ENCODE measurements at places on chromosomes 6 and 20. TPM values are rescaled to one million over a fixed set of nuclear protein-coding genes. Genes with fewer than 3 reads are reported as not detected.

Gene CYP39A1
- total RNA-seq: not detected

GRCh38 chr20:61896058-61896961 is 169.4 kb downstream of the TAF4 start:
- no peak for DNase-seq

DNA sequence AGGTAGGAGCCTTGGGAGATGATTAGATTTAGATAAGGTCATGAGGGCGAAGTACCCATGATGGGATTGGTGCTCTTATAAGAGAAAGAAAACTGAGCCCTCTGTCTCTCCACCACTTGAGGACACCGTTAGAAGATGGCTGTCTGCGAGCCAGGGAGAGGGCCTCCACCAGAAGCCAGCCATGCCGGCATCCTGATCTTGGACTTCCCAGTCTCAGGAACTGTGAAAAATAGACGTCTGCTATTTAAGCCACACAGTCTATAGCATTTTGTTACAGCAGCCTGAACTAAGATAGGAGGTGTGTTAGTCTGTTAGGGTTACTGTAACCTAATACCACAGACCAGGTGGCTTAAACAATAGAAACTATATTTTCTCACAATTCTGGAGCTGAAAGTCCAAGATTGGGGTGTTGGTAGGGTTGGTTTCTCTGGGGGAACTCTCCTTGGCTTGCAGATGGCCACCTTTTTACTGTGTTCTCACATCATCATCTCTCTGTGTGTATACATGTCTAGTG is 38.0 kb upstream of the ADGRF1 start:
- DNase-seq: no peak

Gene SEL1L2
- total RNA-seq: not detected

DNA sequence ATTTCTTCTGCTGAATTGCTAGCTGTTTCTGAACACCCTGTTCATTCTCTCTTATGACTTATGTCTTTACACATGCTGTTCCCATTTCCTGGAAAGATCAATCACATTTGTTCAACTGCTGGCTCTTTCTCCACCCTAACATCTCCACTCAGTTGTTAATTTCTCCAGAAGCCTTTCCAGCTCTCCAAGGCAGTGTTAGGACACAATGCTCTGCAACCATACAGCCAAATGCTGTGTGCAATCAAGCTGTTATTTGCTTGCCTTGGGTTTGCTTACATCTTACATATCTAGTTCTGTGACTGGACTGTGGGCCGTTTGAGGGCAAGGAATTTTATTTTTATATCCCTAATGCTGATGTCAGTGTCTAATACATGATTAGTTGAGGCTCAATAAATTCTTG is 24.2 kb upstream of the CITED2 start:
- DNase-seq: no peak

- DNase-seq: no peak
These were observed 24.7 kb upstream of the BLCAP start for GRCh38 chr20:37552415-37552814.

- DNase-seq: no peak
These were observed 41.0 kb downstream of the GNAS start for GRCh38 chr20:58893355-58894120.

Gene RBPJL
- total RNA-seq: not detected

DNA sequence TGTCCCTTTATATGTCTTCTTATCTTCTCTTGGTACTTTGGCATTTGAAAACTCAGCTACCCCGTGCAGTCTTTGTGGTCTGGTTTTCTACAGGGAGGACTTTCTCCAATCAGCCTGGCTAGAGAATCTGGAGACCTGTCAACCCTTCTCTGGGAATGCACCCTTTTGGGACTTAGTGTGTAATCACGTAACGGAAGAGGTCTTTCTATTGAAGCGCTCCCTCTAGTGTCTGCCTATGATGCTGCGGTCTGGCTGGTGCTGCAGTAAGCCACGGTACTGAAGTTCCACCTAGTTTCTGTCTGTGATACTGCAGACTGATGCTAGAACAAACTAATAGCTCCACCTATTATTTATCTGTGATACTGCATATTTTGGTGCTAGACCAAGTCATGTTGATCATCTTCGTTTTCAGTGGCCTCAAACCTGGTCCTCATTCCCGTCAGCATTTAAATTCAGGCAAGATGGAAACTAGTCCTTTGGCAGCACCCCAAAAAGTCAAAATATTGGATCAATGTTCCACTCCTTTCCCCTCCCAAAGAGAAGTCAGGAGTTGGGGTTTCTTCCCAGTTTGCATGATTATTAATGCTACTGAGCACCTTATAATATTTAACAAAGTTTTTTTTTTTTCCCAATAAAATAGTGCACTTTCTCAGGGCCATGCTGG is 12.5 kb upstream of the SIRPB2 start:
- DNase-seq: peak; percentile 71

- no peak for DNase-seq
These were observed 325.6 kb upstream of the EYS start for GRCh38 chr6:66032626-66033025.

GRCh38 chr6:11055127-11055627 is 11.1 kb upstream of the ELOVL2 start:
- no peak for DNase-seq

GRCh38 chr6:44906761-44907160 is 421.4 kb upstream of the RUNX2 start:
- no peak for DNase-seq

Gene BACH2
- total RNA-seq: 3.1 TPM

DNA sequence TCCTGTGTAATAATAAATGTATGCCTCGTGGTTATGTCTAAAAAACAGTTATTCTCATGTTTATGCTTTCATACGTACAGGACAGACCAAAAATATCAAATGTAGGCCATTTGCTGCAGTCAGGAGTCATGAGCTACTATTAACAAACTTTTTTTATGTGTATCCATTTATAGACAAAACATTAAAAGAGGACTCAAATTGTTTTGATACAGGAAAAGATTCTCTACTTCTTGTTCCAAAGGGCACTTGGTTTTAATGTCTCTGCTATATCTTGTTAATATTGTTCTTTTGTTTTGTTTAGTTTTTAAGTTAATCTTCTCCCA is 155.2 kb downstream of the ZDHHC14 start:
- DNase-seq: no peak

DNA sequence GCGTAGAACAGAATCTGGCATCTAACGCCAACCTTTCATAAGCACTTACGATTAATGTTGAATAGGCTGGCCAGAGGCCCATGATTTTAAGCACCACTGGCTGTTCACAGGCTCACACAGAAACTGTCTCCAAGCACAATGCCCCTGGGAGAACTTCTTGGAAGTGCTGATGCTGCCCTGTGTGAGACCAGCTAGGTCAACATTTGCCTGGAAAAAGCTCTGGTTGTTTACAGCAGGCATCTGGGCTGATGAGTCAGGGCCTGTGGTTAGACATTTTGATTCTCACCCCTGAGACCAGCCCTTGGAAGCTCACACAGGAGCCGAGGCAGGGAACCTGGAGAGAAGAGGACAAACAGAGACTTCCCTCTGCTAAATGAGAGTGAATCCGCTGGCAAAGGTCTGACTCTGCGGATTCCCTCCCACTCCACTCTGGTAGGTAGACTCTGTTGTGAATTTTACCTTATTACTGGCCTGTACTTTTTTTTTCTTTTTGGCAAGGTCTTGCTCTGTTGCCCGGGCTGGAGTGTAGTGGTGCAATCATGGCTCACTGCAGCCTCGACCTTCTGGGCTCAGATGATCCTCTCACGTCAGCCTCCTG is 6.8 kb upstream of the SULF2 start:
- no peak for DNase-seq

Gene SLC52A3
- not detected for total RNA-seq

Gene SLC24A3
- total RNA-seq: 1.4 TPM

Gene SPTLC3
- total RNA-seq: not detected

Gene TMEM14C
- total RNA-seq: 27.4 TPM

DNA sequence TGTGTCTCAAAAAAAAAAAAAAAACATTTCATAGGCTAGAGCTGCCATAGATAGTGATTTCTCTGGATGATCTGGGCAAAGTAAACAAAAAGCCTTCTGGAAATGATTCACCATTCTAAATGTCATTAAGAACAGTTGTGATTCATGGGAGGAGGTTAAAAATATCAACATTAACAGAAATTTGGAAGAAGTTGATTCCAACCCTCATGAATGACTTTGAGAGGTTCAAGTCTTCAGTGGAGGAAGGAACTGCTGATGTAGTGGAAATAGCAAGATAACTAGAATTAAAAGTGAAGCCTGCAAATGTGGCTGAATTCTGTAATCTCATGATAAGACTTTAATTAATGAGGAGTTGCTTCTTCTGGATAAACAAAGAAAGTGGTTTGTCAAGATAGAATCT is 26.8 kb upstream of the MMP24 start:
- no peak for DNase-seq

DNA sequence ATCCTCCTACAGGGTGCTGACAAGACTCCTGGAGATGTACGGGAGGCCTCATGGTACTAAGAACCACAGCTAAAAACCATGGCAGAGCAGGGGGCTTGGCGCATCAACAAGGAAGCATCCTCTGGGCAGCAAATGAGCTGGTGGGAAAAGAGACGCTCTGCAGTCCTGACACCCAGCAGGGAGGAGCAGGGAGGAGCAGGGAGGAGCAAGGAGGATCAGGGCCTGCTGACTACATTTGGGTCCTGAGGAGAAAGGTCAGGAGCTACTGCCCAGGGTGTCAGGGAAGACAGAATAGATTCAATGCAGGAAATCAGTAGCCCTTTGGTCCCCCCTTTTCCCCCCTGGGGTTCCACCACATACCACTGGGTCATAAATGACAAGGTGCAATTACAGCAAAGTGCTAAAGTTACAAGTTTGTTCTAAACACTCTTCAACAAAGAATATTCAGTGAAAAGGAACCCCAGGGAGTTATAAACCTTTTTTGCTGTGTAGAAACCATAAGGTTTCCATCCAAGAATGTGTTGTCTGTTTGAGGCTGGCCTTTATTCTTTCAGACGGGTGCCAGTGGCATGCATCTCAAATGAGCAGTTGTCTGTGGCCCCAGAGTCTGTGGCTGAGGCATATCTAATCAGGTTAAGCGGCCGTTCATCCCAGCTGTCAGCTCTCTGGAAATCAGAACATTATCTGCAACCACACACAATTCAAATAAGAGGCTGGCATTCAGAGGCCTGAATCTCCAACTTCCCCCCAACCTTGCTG is 325.0 kb downstream of the CDC5L start:
- no peak for DNase-seq

Gene C20orf204
- total RNA-seq: 2.4 TPM

DNA sequence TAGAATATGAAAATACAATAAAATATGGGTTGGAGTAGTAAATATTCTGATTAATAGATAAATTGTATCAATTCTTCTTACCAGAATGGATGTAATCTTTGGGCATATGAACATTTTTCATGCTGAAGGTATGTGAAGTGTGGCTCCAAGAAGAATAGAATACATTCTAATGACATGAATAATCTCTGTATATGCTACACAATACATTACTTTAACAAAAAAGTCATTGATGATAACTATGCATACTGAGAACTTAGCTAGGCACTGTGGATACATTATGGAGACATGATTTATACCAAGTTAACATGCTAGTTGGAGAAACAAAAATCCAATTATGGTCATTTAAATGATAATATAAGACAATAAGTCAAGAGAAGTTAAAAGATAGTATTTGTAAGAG is 62.7 kb upstream of the HDAC2 start:
- DNase-seq: no peak

GRCh38 chr20:63065911-63066310 is 59.1 kb upstream of the BHLHE23 start:
- DNase-seq: no peak

DNA sequence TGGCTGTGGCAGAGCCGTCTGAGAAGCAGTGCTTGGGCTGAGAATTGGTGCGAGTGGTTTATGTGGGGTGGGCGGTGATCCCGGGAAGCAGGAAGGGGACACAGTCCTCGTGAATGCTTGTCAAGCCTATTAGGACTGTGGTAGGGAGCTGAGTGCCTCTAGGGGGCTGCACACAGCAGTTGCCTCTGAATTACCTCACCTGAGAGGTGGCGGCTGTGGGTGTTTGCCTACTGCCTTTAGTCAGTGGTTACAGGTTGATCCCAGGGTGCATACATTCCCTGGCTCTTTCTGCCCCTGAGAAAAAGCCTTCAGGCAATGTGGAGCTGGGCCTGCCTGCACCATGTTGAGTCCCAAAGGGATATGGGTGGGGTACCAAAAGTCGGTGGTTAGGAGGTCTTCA is 5.2 kb downstream of the AP5S1 start:
- peak; percentile 12 for DNase-seq

DNA sequence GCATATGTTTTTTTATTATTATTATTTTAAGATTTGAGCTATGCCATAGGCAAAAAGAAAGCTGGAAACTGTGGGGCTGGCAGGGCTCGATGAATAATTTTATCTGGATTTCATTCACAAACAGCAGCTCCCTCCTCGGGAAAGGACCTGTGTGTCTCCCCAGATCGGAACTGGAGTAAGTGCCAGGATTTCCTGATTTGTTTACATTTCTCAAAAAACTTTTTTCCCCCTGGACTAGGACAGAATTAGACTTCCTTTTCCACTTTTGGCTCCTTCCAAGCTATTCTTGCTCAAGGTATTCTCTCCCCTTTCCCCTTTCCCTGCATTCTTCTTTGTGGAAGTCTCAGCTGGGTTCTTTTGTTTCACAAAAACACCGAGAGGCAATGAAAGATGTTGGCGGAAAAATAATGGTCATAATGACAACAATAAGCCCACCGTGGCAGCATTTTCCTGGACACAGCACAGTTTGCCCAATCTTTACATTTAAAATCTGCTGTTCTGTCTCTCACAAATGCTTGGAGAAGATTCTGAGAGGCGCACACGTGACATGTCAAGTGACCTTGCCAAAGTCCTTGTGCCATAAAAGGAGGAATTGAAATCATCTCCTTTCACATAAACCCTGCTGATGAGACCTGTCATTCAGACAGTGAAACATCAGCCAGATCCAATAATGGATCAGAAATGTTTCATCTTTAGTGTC is 85.8 kb upstream of the PREP start:
- DNase-seq: no peak

DNA sequence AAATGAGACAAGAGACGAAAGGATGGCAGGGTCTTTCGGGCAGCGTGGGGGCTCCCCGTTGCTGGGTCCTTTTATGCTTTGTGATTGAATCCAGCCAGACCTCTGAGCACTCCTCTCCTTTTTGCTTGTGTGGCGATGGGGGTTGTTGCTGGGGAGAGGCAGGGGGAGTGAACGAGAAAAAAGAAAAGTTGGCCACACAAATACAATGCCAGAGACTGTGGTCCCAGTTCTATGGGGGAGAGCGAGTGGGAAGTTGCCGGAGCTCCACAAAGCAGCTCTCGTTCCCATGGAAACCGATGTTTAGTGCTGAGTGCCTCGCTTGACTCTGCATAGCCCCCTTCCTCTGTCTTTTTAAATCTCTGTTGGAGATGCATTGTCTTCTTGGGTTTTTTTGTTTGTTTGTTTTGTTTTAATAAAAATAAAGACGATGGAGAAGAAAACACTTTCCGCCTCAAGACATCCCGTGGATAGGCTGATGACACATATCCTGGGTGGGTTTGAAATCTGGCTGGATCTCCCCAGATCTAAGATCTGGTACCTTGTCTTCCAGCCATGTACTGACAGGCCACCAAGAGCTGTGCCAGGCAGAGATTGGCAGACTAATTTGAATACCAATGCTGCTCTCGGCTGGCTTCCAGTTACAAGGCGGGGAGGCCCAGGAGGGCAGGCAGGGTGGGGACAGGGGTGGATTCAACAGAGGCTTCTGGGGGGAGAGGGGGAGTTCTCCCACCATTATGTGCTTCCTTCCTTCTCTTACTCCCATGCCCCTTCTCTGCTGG is 529.3 kb downstream of the QKI start:
- DNase-seq: no peak

All from natural killer cell treated with Interleukin-12 subunit alpha and Interleukin-12 subunit beta and Interleukin-15 and Interleukin-18, amount 100 ng/mL, for 72 hours (primary cell).